Caco-2 (cell line): ENCODE measurements at places on chromosomes 1 and 21. TPM values are rescaled to one million over a fixed set of nuclear protein-coding genes. Genes with fewer than 3 reads are reported as not detected.

- no peak for DNase-seq
Observed at GRCh38 chr1:9280015-9280860, 12.5 kb upstream of the SPSB1 start.

DNA sequence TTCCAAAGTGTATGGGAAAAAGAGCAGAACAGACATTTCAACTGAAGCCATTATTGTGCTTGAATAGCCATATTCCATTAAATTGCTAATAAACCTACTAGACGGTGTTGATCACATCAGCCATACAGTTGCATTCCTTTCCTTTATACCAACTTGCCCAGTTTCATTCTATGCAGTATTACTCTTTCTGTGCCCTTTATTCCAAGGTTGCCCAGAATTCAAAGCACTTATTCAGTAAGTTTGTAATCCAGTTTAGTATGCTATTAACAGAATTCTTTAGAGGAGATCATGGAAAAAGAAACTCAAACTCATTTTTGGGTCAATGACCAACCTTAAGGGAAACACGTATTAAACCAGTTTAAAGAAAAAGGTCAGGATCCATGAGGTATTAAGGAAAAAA, 89.5 kb downstream of the DDAH1 start:
- DNase-seq: no peak

DNA sequence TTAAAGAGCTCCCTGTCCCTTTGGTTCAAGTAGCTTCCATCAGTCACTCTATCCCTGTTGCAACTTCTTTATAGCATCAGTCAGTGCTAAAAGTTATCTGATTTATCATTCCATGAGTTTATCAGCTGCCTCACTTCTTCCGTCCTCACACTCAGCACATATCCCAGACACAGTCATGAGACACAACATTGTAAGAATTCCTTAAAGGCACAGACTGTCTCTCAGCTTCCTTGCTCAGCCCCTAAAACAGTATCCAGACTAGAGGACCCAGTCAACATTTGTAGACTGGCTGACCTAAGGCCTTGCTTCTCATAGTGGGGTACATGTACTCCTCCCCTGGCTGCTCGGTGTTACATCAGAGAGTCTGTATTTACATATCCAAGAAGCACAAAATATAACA, 164.9 kb upstream of the ADGRL2 start:
- no peak for DNase-seq

The TRIM58 gene
- total RNA-seq: not detected in 2 replicates

The NUP210L gene
- 0.07 and 0.19 TPM in 2 replicates for total RNA-seq
